ENCODE measurements at places on chromosomes 6 and 20. TPM values are rescaled to one million over a fixed set of nuclear protein-coding genes. Genes with fewer than 3 reads are reported as not detected.

DNA sequence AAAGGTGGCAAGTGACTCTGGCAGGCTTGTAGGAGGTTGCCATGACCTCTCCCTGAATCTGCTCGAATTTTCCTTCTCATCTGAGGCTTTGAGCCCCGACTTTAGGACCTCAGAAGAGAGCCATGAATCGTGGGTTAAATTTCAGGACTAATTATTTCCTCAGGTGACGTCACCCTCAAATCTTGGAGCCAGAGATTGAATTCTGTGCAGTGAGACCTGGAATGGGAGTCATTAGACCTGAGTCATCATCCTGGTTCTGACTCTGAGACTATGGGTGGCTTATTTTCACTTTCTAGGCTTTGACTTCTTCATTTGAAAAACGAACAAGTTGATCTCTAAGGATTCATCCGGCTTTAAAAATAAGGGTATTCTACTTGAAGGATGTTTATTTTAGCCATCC, 48.5 kb upstream of the PDYN start:
- no peak for DNase-seq

- no peak for DNase-seq
These were observed 1.1 kb downstream of the L3MBTL1 start for GRCh38 chr20:43508604-43509040.

DNA sequence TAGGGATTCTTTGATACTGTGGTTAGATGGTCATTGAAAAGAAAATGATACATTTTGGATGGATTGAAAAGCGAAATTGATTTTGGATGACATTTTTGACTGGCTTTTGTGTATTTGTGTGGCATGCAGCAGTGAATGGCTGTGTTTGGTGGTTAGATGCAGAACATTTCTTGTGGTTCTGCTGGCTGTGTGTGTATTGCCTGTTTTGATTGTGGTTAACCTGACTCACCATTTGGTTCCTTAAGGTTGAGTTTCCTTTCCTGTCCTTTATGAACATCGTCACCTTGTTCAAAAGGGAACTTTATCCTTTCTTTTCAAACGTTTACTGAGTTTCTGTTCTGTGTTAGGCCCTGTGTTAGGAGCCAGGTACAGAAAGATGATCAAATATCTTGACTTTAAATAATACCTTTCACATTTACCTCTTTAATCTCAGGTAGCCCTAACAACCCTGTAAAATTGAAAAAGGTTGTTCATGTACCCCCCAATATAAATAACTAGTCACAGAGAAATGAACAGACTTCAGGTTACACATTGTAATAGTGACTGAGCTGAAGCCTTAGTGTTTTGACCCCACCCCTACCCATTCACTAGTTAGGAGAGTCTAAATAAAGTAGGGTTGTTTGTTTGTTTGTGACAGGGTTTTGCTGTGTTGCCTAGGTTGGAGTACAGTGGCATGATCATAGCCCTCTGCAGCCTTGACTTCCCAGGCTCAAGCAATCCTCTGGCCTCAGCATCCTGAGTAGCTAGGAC, 23.8 kb downstream of the ANKS1A start:
- no peak for DNase-seq

- DNase-seq: no peak
These were observed 66.9 kb upstream of the FABP7 start for GRCh38 chr6:122712448-122713137.

- no peak for DNase-seq
These were observed 103.6 kb downstream of the CDYL start for GRCh38 chr6:4879741-4880275.

CAGE1 gene
- total RNA-seq: not detected

KHDC1L gene
- total RNA-seq: not detected

CLDN20 gene
- not detected for total RNA-seq

All from right cardiac atrium (tissue), 5 donors.